ENCODE measurements at places on chromosomes 7 and 10.

DNA sequence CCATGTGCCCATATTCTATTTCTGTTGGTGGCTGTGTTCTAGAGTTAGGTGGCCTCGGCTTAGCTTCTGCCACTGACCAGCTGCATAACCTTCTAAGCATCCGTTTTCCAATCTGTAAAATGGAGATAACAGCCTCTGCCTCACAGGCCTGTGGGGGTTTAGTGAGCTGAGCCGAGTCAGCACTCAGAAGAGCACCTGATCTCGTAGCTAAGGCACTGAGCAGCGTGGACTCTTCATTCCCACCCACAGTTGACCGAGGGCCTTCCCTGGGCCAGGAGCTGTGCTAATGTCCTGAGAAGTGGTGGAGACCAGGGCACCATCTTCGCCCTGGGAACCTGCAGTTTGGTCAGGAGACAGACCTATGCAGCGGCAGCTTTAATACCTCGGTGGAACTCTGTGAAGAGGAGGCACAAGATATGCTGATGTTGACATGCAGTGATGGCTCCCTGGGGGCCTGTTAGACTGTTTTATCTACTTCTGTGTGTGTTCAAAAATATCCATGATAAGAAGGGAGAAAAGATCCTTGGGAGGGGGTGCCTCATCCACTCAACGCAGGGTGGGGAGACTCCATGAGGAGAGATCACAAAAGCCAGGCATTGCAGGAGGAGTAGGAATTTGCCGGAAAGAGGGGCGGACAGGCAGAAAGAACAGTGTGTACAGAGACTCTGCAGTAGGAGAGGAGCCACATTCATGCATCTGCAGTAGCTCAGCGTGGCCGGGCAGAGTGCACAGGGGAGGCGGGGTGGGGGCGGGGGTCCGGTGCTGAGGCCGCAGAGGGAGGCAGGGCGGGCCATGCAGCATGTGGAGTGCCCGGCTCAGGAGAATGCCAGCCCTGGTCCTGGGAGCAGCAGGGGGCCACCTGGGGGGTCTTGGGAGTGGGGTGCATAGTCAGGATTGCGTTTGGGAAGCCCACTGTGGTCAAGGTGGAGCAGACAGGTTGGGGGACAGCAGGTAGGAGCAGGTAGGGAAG, 136.8 kb downstream of the C10orf105 start:
- DNase-seq = no peak

DNA sequence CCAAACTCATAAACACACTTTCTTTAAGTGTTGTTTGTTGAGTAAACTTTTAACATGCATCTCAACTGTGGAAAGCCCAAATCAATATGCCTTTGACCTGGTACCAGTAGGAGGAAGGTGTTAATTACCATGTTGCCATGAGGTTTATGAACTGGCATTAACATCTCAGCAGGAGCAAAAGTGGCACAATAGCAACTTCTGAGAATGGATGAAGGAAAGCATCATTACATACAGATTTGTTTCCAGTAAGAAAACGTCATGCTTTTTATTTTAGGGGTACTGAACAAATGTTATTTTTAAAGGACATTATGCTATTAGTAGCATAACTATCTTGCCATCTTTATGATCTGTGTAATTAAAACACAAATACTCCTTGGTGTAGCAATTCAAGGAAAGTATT, 51.1 kb downstream of the ARMC3 start:
- DNase-seq = no peak

DNA sequence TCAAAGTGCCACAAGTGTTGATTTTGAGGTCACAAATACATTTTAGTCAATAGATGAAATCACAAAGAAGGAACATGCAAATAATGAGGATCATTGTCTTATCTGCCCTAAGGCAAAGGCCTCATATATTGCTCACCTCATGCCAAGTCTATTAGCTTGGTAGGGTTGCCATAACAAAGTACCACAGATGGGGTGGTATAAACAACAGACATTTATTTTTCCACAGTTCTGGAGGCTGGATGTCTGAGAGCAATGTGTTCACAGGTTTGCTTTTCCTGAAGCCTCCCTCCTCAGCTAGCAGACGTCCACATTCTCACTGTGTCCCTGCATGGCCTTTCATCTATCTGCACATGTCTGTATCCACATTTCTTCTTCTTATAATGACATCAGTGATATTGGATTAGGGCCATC, 59.6 kb downstream of the RELN start:
- DNase-seq = no peak

DNA sequence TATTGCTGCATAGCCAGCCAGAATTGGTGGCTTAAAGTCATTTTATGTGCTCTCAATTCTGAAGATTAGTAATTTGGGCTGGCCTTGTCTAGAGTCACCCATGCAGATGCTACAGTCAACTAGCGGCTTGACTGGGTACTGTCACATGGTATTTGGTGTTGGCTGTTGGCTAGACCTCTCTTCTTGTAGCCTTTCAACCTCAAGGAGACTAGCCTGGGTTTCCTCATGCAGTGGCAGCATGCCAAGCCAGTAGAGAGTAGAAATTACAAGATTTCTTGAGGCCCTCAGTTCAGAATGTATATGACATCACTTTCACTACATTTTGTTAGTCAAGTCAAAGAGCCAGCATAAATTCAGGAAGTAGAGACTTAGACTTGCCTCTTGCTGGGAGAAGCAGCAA, 3.7 kb upstream of the ZNF800 start:
- DNase-seq = no peak

DNA sequence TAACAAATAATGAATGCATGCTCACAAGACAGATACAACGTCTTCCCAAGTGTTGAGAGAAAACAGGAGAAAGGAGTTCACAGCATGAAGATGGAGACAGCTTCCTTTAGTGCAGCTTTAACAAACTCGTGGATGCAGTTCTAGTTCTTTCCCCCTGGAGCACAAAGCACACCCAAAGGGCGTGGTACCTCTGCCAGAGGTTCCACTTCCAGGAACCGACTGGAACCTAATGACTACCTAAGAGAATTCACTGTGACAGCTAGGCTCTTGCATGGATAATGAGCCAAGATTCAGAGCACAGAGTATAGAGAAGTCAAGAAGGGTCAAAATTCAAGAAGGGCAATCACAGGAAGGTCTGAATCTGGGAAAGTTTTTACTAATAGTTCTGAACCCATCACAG, 673.2 kb downstream of the XPNPEP1 start:
- no peak for DNase-seq
